Activated CD4-positive, alpha-beta memory T cell treated with anti-CD3 and anti-CD28 coated beads, Interleukin-2, amount 10 ng/mL, durations not matched to agents 7 days and 5 days (primary cell): ENCODE measurements at places on chromosomes 3 and 15. TPM values are rescaled to one million over a fixed set of nuclear protein-coding genes. Genes with fewer than 3 reads are reported as not detected.

The FBXO45 gene
- total RNA-seq, result 19.7 TPM

The TM4SF18 gene
- total RNA-seq, result not detected

The UBL7 gene
- total RNA-seq, result 61.3 TPM

The IL20RB gene
- total RNA-seq, result 1.4 TPM

The PTPRG gene
- total RNA-seq, result 0.13 TPM

GRCh38 chr15:68767833-68768232, 52.9 kb downstream of the ANP32A start:
- H3K36me3 ChIP-seq, result no peaks in the 10 kb centered on the region
- DNase-seq, result no peak
- no peak overlapping the region for H3K4me3 ChIP-seq

DNA sequence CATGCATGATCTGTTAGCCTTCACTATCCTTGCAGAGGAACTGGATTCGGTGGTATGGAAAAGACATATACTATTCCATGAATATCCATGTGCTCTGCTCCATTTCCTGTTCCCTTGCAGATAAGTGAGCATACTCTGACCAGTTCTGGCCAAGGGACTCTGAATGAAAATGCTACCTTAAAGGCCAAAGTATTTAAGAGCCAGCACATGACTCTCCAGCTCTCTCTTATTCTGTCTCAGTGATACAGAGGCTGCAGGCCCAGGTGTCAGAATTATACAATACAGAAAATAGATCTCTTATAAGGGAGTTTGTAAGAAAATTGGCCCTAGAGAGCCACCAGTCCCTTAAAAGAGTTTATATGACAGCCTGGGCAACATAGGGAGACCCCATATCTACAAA, 779.7 kb upstream of the CFAP20DC start:
- H3K27me3 ChIP-seq, result no peaks in the 10 kb centered on the region
- H3K4me3 ChIP-seq, result no peak overlapping the region
- no peak overlapping the region for H3K27ac ChIP-seq
- no peak for DNase-seq
- H3K36me3 ChIP-seq, result no peaks in the 10 kb centered on the region
- H3K4me1 ChIP-seq, result no peaks in the 10 kb centered on the region

- no peak overlapping the region for H3K27ac ChIP-seq
- no peak overlapping the region for H3K4me3 ChIP-seq
- no peaks in the 10 kb centered on the region for H3K4me1 ChIP-seq
These were observed 537.8 kb upstream of the ROBO2 start for GRCh38 chr3:76502076-76502475.

DNA sequence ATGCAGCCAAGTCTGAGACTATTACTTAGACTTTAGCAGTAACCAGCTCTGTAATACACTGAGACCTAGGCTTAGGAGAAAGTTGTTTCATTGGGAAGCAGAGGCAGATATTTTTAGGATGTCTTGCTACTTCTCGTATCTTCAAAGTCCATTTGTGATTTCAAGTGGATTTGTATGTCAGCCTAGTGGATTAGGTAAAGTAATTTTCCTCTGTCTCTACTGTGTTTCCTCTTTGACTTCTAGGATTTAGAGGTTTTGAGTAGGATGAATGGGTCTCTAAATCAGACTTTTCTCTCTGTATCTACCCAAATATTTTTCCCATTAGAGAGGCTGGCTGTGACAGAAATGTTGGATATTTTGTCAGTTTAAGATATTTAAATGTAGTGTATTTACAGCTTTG, 46.8 kb downstream of the OXSR1 start:
- no peaks in the 10 kb centered on the region for H3K27me3 ChIP-seq
- H3K36me3 ChIP-seq, result peaks cover 38% of the 10 kb centered on the region
- H3K27ac ChIP-seq, result no peak overlapping the region
- DNase-seq, result no peak
- peaks cover 36% of the 10 kb centered on the region for H3K4me1 ChIP-seq
- no peak overlapping the region for H3K4me3 ChIP-seq

- H3K27ac ChIP-seq, result no peak overlapping the region
- DNase-seq, result no peak
- no peaks in the 10 kb centered on the region for H3K4me1 ChIP-seq
- H3K4me3 ChIP-seq, result no peak overlapping the region
These were observed 83.0 kb downstream of the LINGO1 start for GRCh38 chr15:77549576-77550288.

DNA sequence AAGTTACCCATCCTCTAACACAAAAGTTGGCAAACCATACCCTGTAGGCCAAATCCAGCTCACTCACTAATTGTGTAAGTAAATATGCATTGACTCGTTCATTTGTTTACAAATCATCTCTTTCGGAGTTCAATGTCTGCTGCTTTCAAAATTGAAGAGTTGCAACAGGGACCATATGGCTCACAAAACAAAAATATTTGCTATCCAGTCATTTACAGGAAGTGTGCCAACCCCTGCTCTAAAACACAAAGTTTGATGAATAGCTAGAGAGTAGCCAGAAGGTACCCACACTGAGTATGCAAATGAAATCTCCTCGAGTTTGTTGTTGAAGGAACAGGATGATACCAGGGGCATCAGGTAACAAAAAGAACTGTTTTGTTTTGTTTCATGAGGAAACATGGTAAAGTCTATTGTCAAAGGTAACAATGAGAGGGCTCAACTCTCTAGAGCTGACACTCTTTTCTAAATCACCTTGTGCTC, 236.2 kb upstream of the THBS1 start:
- H3K4me3 ChIP-seq, result no peak overlapping the region
- H3K27me3 ChIP-seq, result peaks cover 19% of the 10 kb centered on the region
- no peak for DNase-seq
- no peak overlapping the region for H3K27ac ChIP-seq
- H3K4me1 ChIP-seq, result no peaks in the 10 kb centered on the region
- no peaks in the 10 kb centered on the region for H3K36me3 ChIP-seq

DNA sequence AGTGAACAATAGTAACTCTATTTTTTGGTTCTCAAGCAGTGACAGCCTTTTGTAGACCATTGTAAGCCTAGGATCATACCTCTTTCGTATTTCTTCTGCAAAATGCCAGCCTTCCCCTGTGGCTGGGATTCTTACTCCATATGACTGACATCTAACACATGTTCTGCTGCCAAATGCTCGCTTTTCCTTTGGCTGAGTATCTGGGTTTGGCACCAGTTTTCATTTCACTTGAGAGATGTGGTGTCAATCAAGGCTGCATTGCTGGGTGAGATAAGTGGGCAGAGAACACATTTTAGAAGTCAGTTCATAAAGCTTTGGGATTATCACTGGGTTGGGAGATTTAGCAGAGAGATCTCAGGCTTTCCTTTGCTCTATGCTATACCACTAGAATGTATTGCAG, 514.7 kb upstream of the SGO1 start:
- H3K27ac ChIP-seq, result no peak overlapping the region
- no peaks in the 10 kb centered on the region for H3K36me3 ChIP-seq
- no peak for DNase-seq
- H3K4me3 ChIP-seq, result no peak overlapping the region
- H3K4me1 ChIP-seq, result no peaks in the 10 kb centered on the region
- H3K27me3 ChIP-seq, result no peaks in the 10 kb centered on the region

DNA sequence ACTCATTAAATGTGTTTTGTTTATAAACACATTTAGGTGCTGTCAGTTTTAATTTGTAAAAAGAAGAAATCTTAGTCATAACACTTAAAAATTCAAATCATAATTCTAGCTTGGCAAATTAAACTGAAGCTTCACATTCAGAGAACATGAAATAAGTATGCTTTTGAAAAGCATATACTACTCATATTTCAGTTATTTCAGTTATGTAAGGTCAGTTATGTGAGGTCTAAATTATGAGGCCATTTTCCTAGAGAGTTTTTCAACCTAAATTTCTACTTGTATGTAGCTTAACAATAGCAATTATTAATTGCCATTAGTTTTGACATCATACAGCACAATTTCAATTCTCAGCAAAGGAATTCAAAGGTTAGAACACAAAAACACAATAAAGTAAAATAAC, 465.0 kb downstream of the PLOD2 start:
- H3K27me3 ChIP-seq, result no peaks in the 10 kb centered on the region
- H3K4me1 ChIP-seq, result no peaks in the 10 kb centered on the region
- no peak for DNase-seq
- H3K36me3 ChIP-seq, result no peaks in the 10 kb centered on the region
- no peak overlapping the region for H3K4me3 ChIP-seq
- no peak overlapping the region for H3K27ac ChIP-seq

- DNase-seq, result no peak
- peaks cover 2% of the 10 kb centered on the region for H3K4me1 ChIP-seq
- H3K27ac ChIP-seq, result no peak overlapping the region
- no peaks in the 10 kb centered on the region for H3K27me3 ChIP-seq
These were observed 20.1 kb downstream of the DIPK2A start for GRCh38 chr3:143991713-143992112.

DNA sequence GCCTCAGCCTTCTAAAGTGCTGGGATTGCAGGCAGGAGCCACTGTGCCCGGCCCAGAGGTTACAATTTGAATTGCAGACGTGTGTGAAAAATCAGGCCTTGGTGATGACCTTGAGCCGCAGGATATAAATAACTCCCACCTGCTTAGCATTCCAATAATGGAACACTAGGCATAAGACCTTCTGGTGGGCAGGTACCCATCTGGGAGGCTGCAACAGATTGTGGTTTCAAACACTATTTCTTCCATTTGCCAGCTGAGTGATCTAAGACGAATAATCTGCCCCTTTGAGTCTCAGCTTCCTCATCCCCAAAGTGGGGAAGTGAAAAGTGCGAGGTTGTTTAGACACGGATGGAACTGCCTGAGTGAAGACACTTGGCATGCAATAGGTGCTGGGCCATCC, 47.7 kb upstream of the HERC1 start:
- no peak overlapping the region for H3K27ac ChIP-seq
- no peak overlapping the region for H3K4me3 ChIP-seq
- no peaks in the 10 kb centered on the region for H3K36me3 ChIP-seq
- H3K4me1 ChIP-seq, result no peaks in the 10 kb centered on the region

DNA sequence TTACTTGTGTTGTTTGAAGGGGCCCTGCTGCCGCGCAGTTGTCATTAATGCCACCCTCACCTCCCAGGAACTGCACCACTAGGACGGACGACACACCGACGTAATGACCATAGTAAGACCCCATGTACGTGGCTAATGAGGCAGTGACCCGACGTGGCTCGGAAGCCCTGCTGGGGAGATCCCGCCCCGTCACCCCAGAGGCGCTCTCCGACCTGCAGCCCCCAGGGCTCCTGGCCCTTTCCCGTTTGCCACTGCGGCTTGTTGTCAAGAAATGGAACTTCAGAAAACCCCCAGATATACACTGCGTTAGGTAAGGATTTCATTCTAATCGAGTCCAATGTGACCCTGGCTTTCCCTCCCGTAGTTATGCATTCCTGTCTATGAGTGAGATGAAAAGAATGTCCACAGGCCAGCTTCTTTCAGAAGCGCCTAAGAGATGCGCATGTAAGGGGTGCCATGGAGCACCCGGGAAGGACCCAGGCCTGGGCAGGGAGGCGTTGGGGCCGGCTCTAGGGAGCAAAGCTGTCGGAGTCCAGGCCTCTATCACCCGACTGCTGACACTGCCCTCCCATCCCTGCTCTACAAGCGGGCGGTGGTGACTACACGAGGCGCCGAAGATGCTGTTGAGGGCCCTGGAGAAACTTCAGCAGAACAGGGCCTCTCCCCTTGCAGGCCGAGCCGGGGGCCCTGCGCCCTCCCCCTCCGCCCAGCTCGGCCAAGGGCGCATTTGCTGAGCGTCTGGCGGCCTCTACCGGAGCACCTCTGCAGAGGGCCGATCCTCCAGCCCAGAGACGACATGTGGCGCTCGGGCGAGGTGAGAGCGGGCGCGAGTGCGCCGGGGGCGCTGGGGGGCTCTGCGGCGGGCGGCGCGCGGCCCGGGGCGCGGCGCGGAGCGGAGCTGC, at the start of gene GABRA5:
TSS of gene GABRA5 (plus strand) at position 765 of the 902 bp plus-strand sequence. CDS start 2,187 bp downstream, outside the sequence.
- no peaks in the 10 kb centered on the region for H3K36me3 ChIP-seq
- H3K27me3 ChIP-seq, result peaks cover 18% of the 10 kb centered on the region
- DNase-seq, result no peak
- no peak within 1 kb of the TSS for H3K27ac ChIP-seq
- no peaks in the 10 kb centered on the region for H3K4me1 ChIP-seq

GRCh38 chr3:195815169-195815771, 3.5 kb upstream of the MUC4 start:
- peaks cover 10% of the 10 kb centered on the region for H3K4me1 ChIP-seq
- peaks cover 8% of the 10 kb centered on the region for H3K27me3 ChIP-seq
